Stimulated activated CD4-positive, alpha-beta T cell treated with anti-CD3 and anti-CD28 coated beads, TNF-alpha, amount 100 ng/mL, for 1 hour (primary cell): ENCODE measurements at places on chromosomes 5 and 9.
A peak's percentile ranks its signal among the peaks of the same experiment; 100 is the strongest.

DNA sequence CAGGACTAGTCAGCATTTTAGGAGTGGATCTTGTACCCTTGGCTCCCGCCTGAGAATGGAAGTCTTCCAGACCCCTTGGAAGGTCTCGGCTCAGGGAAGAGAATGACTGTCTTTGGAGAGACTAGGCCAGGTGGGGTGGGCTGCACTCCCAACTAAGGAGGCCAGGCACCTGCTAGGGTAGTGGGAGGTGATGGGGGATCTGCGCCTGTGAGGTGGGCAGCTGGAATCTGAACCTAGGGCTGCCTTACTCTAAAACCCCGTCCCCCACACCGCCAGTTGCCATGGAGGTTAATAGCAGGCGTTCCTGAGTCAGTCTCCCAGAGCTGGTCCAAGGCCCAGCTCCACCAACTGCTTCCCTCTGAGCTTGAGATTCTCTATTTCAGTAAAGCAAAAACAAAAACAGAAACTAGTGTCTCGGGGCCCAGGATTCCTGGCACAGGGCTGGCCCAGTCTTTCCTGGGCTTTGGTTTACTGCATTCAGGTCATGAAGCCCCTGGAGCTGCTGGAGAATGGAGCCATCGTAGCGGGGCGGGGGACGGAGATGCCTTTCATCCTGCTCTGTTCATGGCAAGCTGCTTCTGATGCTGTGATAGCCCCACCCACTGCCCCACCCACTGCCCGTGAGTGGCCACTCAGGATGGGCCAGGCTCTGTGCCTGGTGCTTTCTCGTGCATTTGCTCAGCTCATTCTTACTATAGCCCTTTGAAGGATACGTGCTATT, 57.5 kb downstream of the DAB2IP start:
- no peak for DNase-seq

GRCh38 chr9:4668604-4669003, 2.3 kb upstream of the SPATA6L start:
- DNase-seq = no peak

GRCh38 chr9:137721479-137721878, 102.7 kb downstream of the EHMT1 start:
- no peak for DNase-seq

DNA sequence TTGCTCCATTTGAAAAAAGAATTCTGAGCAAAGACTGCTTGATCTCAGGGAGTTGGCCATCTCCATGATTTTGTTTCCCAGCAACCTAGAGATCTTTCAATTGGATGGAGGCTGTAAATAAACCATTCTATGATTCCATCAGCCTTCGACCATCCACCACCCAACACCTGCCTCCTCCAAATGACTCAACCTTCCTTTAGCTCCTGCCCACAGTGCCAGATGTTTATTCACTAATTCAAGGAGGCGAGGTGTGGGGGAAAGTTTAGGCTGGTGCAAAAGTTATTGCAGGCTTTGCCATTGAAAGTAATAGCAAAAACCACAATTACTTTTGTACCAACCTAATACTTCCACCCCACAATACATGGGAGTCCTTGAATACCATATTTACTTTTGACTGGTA, 327.5 kb downstream of the CAAP1 start:
- no peak for DNase-seq

DNA sequence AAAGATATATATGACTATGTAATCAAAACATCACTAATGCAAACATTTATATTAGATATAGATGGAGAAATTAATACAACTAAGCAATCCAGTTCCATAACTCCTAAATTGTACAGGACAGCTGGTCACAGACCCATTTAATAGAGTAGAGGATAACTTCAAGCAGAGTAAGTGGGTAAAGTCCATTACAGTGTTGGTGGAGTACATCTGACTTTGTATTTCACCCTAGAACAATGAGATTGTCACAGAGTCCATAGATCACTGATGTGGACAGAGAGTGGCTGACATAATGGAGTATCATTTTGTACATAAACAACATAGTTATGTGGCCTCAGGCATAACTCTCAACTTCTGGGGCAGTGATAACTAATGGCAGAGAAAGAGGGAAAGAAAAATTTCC, 267.8 kb upstream of the KLF9 start:
- DNase-seq = no peak

DNA sequence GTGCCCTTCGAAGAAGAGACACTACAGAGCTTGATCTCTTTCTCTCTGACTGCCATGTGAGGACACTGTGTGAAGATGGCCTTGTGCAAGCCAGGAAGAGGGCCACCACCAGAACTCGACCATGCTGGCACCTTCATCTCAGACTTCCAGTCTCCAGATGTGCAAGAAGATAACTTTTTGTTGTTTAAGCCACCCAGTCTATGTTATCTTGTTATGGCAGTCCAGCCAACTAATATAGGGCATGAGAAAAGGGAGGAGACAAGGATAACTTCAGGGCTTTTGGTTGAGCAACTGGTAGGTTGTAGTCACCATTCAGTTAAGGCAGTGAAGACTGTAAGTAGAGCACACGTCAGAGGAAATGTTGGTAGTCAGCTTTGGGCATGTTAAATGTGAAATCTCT, 515.5 kb downstream of the CSNK1G3 start:
- DNase-seq = no peak

- DNase-seq = no peak
These were observed 118.8 kb downstream of the SLC12A2 start for GRCh38 chr5:128202320-128202719.

DNA sequence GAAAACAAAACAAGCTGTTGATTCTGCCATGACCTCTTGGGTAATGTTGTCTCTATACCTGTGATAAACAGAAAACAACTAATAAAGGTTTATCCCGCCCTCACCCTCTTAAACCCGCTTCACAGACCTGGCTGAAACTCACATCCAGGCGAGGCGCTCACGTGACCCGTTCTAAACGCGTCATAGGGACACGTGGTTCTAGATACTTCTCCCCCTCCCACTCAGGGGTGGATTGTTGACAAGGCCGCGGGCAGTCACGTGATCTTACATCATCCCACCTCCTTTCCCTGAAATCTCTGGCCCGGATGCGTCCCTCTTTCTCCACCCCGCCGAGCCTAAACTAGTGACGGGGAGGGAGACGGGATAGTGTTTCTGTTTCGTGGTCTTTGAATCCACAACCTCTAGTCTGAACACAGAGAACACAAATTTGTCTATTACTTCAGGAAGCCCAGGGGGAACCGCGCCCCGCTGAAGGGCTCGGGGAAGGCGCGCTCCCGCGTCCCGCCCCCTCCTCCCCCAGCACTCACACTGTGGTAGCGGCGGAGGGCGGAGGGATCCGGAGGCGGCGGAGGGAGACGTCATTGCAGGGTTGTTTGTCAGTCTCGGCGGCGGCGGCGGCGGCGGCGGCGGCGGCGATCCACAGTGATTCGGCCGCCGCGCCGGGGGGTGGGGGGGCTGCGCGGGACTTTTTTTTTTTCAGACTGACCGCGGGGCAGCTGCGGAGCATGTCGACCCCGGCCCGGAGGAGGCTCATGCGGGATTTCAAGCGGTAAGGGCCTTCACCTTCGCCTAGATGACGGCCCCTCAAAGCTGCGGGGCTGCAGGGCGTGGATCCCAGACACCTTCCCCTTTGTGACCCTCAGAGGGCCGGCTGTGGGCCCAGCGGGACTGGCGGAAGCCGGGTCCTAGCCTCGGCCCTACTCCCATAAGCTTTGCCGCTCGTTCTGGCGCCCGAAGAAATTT, at the start of gene UBE2B:
Gene UBE2B, plus strand, starts transcription at position 699 of the 963 bp plus-strand sequence. Its CDS starts 27 bp downstream, at position 726.
- peak; percentile 93 for DNase-seq

GRCh38 chr9:95830768-95831167, 44.7 kb upstream of the ERCC6L2 start:
- no peak for DNase-seq

DNA sequence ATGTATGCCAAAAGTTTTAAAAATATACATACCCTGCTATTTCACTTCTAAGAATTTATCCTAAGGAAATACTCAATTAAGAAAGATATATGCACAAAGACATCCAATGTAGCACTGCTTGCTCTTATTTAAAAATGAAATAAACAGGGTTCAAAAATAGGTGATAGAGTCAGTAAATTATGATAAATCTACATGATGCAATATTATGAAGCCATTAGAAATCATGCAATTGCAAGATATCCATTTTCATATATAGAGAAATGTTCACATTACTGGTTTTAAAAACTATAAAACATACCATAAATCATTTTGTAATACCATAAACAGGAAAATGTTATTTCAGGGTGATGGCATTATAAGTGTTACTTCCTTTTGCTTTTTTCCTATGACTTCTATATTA, 8.6 kb upstream of the SLC12A2 start:
- no peak for DNase-seq

- DNase-seq = no peak
These were observed 118.5 kb downstream of the BRINP1 start for GRCh38 chr9:119250730-119251129.

DNA sequence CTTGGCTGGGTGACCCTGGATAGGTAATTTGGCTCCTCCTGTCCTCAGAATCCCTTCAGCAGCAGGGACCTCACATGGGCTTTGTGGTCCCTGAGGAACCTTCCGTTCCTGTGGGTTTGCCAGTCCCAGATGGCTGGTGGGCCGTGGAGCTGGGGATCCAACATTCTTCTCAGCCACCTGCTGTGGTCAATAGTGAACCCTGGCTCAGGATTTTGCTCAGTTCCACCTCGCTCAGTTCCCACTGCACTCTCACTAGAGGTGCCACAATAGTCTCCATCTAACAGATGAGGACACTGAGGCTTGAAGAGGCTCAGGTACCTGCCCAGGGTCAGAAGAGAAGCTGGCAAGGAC, 17.1 kb upstream of the SPOUT1 start:
- DNase-seq = no peak
